Inflammatory macrophage treated with lipopolysaccharide for 1 hour (primary cell): ENCODE measurements at places on chromosomes 13 and 19.
A peak's percentile ranks its signal among the peaks of the same experiment; 100 is the strongest.

- no peak for DNase-seq
Observed at GRCh38 chr13:92549276-92549675, 677.3 kb upstream of the GPC6 start.

DNA sequence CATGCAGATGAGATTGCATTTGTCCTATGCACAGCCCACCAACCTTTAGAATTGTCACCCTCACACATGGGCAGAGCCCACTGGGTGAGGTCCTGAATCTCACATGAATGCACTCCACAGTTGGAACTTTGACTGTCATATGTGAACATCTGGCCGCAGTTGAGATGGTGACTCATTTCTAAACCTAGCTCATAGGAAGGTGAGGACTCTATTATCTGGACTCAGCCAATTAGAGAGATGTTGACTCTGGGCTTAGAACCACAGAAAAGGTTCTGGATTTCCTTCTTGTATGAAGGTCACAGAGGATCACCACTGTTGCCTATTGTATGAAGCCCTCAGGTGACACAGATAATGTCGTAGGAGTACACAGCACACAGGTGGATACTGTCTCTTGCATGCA lies 25.6 kb upstream of the ZNF681 start:
- no peak for DNase-seq

- no peak for DNase-seq
Observed at GRCh38 chr13:32384702-32385101, 43.2 kb downstream of the N4BP2L1 start.

- DNase-seq = no peak
Observed at GRCh38 chr13:82407321-82407720, 1475.0 kb downstream of the SLITRK1 start.

GRCh38 chr13:75079226-75079625 lies 402.7 kb downstream of the TBC1D4 start:
- no peak for DNase-seq

- peak; percentile 93 for DNase-seq
Observed at GRCh38 chr19:11814029-11814699, at the start of gene ZNF440. Gene ZNF440, plus strand, starts transcription at chr19:11814273. Its CDS starts 175 bp downstream, at chr19:11814448.

- peak; percentile 99 for DNase-seq
Observed at GRCh38 chr13:51583875-51584730, at the start of gene WDFY2. Gene WDFY2, plus strand, starts transcription at chr13:51584462. Its CDS starts 226 bp downstream, at chr13:51584688.

- DNase-seq = no peak
Observed at GRCh38 chr13:30810261-30810701, 74.9 kb downstream of the ALOX5AP start.

- DNase-seq = no peak
Observed at GRCh38 chr13:45799451-45799850, 52.1 kb downstream of the SIAH3 start.

- no peak for DNase-seq
Observed at GRCh38 chr13:89457977-89458376, 1786.8 kb downstream of the SLITRK5 start.
